NCI-H524 (cell line): ENCODE measurements at places on chromosomes 2 and 18.

DNA sequence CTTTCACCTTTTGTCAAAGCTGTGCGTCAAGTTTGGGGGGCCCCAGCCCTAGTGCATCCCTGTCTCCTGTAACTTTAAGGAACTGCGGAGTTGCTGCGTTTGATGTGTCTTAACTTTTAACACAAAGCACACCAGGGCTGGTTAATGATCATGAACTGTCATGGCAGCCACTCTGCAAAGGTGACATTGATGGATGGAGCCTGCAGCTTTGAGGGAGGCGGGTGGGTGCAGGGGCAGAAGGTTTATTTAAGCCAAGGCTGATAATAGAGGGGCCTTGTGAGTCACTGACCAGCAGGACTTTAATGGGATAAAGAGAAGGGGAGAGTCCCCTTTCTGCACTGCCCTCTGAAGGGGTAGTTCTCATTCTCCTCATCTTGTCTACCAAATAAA is 190.2 kb upstream of the GATA6 start:
- no peak for DNase-seq

GRCh38 chr2:241178961-241179360 is 9.5 kb upstream of the ANO7 start:
- DNase-seq = no peak

GRCh38 chr18:74131124-74131523 is 16.5 kb downstream of the FBXO15 start:
- DNase-seq = no peak

- DNase-seq = no peak
Measured at GRCh38 chr18:4119127-4119648, 335.9 kb downstream of the DLGAP1 start.
